NCI-H2081 treated with DMSO at 0.1 percent for 48 hours (cell line): ENCODE measurements at places on chromosomes 11 and 22.

- no peak for DNase-seq
These were observed at the start of gene MICALL1 for GRCh38 chr22:37905534-37906363. Gene MICALL1 (plus strand): TSS chr22:37906297. CDS start chr22:37906423, 126 bp downstream.

- DNase-seq, result no peak
These were observed 260.6 kb downstream of the CNTN5 start for GRCh38 chr11:99281331-99281730.

DNA sequence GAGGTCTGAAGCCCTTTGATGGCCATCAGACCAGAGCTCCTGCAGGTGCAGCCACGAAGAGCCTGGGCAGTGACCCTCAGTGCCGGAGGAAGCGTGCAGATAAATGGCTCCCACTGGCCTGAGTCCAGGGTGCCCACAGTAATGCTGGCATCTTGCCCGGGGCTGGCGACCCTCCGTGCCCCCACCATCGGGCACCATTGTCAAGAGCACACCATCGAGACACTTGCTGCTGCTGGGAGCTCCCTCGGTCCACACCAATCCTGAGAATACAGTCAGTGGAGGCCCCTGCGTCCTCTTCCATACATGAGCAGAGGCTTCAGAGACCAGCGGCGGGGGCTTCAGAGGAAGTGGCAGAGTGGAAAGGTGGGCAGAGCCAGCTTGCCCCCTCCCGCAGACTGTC, 1448.3 kb downstream of the BRD1 start:
- no peak for DNase-seq

DNA sequence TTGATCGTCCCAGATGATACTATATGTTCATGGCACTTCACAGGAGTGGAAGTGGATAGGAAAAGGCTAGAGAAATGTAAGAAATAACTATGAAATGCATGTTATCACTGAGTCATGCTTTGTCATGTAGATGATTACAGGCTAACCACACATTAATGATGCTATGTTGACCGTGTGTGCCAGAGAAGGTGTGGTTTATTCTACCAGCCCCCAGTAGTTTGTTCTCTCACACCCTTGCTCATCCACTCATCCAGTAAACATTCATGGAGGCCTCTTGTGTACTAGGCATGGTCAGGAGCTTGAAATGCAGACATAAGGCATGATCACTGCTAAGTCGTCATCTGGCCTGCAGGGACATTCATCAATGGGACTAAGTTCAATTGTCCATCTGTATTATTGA, 153.0 kb upstream of the PITPNB start:
- DNase-seq, result no peak

DNA sequence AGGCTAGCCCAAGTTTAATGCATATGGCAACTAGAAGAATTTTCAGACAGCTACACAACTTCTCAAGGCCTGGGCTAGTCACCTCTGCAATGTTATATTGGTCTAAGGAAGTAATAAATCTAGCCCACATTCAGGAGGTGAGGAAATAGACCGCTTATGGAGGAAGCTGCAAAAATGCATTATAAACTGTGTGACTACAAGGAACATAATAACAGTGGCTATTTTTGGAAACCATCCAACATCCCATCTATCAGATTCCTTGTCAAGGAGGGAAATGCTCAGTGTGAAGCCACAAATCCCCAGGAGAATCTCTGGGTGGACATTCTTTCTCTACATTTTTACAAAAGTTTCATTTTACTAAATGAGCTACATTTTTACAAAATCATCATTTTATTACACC, 76.1 kb downstream of the BBOX1 start:
- no peak for DNase-seq

GRCh38 chr11:39363571-39363970, 2095.9 kb downstream of the LRRC4C start:
- no peak for DNase-seq

GRCh38 chr11:5684036-5684645, 733 bp downstream of the TRIM5 start:
- DNase-seq, result no peak

DNA sequence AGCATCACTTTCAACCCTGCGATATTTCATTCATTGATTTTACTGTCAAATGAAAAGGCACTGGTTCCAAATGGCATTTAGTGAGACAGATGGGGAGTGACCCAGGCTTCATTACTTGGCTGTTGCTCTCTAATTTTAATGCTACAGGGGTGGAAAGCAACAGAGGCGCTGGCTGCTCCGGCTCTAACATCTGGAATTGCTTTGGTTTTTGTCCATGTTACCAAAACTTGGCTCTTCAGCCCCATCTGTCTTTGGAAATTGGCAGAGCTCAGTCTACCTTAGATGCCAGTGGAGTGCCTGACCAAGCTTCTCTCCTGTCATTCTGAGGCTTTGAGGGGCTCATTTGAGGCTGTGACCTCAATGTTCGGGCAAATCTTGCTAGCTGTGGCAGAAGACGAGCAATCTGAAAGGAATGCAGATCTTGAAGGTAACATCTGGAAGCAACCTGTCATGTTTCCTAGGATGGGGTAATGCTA, 409.5 kb upstream of the SYN3 start:
- no peak for DNase-seq

DNA sequence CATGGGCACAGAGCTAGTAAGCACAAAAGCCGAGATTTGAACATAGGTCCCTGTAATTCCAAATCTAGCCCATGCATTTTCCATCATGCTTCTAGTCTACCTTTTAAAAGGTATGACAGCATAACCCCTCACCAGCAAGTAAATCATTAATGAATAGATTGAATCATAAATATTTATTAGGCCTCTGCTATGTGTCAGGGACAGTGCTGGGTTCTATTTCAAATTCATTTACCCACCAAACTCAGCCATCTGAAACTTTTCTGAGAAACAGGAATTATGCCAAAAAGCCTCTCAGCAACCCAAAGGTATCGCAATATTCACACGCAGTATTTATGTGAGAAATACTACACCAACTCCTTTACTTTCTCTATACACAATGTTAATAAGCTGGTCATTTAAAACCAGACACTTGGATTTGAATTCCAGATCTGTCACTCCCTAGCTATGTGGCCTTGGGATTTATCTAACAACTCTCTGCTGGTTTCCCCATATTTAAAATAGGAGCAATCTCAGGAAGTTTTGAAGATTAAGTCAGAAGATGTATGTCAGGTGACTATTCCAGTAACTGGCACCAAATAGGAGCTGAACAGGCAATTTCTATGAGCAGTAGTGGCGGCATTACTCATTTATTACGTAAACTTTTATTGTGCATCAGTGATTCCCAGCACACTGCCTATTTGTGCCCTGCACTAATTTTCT, 191.4 kb downstream of the TENM4 start:
- no peak for DNase-seq

GRCh38 chr11:116062129-116062489, 557.9 kb upstream of the CADM1 start:
- DNase-seq, result no peak

DNA sequence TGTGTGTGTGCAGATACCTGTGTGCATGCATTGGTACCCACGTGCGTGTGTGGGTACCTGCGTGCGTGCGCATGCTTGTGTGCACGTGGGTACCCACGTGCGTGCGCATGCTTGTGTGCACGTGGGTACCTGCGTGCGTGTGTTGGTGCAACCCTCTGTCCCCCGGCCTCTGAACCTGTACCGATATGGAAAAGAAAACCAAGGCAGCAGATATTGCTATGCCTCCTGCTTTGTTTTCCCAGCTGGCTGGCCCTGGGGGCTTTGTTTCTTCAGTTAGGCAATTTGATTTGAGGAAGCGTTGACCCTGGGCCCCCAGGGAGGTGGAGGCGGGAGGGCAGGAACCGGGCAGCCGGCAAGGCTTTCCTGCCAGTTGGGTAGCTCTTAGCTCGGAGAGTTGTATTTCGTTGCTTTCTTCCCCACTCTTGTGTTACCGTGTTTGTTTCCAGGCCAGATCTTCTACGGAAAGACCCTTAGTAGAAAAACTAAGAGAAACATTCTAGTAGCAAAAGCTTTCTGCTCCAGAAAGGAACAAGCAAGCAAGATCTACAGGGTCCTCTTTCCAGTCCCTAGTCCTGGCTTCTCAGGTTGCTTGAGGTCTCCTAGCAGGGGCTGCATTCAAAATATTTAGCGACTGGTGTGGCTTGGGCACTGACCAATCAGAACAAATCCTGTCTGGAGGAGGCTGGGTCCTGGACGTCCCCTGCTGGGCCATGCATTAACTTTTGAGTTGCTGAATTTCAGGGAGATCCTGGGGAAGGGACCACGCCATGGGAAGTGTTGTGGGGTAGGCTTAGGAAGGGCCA, 26.3 kb upstream of the SORL1-AS1 start:
- no peak for DNase-seq

GRCh38 chr11:61971248-61972111, 4.0 kb upstream of the FTH1 start:
- DNase-seq, result no peak
